ENCODE measurements at places on chromosomes 12 and 14.
A peak's percentile ranks its signal among the peaks of the same experiment; 100 is the strongest.

DNA sequence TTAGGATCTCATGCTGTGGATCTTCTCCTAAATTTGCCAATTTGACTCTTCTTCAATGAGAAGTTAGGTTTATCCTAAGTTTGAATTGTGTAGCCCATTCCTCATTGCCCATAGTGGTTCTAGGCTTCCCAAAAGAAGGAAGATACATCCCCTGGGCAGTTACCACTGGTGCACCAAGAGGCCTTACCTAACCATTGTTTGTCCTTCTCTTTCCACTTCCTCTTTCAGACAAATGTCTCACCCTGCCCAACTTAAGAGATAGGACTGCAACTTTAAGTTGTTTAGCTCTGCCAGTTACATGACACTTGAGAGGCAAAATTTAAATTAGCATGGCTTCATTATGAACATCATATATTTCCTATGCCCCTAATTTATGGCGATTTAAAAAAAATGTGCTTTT, 9.4 kb upstream of the KCNH3 start:
- no peak for DNase-seq

DNA sequence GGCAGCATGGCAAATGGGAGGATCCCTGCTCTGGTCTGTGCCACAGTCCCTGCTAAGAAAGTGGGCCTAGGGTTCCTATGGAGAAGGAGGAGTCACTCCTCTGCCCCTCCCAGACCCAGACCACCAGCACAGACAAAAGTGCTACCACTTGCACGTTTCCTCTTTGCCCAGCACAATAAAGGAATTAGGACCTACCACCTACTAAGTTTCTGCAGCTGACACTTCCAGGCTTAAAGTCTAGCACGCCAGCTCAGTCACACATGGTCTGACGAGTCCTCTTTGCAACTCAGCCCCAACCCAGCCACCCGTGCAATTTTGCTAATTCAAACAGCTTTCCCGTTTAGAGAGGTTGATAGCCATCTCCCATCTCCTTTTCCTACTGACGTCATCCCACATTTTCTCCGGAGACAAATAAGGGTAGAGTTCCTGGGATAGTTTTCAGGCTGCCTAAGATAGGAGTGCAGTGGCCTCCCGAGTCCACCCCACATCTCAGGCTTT, 66.2 kb upstream of the PTGR2 start:
- DNase-seq, result no peak

DNA sequence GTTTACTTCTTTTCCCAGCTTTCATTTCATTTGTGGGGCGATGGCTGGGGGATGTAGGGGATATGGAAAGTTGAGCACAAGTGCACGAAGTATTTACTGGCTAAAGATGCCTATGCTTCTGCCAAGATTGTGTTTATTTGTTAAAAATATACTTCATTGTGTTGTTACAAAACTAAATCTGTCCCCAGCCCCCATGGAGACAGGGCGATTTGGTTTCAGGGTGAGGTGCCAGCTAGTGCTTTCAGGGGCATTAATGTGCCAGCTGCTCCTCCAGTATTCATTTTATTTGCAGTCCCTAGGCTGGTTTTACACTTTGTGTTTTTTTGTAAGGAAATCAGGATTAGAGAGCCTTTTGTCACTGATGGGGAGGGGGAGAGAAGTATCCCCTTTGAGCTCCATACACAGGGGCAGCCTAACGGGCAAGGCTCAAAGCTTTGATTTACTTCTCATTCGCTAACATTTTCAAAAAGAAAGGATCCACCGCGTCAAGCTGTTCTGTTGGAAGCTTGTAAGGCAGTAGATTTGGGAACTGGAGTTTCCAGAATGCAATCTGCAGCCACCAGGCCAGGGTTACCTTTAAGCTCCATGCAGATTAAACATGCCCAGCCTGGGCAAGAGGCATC, 198.7 kb upstream of the PLEKHG7 start:
- no peak for DNase-seq

DNA sequence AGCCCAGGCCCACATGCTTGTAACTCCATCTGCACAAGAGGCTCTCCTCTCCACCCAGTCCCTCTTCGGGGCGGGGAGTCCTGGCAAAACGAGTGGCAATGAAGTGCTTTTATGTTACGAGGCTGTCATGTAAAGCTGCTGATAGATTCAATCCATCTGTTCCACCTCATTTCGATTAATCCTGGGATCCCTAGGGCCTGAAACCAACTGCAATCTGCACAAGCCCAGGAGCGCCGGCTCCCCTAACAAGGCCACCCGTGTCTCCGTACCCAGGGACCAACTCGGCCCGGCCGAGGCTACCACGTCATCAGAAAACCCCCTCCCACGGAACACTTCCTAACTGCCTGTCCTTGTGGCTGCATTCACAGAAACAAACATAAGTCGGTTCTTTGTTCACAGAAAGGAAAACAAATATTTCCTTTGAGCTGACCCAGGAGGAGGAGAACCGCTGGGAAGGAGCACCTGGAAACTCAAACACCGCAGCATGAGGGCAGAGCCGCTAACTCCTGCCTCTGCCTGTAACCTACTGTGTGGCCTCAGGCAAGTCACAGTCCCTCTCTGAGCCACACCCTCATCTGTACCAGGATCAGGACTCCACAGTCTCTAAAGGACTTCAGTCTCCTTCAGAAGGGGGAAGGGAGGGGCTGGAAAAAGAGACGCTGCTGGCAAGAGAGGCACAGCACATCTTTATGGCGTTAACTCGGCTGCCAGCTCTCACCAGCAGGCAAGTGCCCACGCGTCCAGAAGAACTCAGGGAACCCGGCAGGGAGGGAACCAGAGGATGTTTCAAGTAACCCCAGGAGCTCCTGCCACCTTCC, 47.8 kb downstream of the CCDC88C start:
- DNase-seq, result no peak

GRCh38 chr14:21191809-21192446, 36.1 kb upstream of the OR5AU1 start:
- peak; percentile 65 for DNase-seq

DNA sequence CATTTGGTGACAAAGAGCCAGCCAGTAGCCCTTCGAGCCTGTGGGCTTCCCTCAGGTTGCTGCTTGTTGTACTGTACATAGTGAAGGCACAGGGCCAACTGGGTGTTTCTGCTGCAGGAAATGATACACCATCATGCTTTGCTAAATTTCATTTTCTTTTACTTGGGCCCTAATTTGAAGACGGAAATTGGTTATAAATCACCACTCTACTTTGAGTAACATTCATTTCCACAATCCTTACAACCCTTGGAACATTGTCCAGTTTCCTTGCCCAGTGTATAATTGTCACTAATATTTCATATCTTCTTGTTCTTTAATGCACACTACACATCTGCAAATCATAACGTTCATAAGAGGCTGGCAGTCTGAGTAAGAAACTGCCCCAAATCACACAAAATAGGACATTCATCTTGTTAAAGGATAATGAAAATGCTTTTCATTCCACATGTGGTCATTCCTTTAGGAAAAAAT, 30.2 kb downstream of the MSRB3 start:
- no peak for DNase-seq

GRCh38 chr14:23539248-23540140, 12.1 kb downstream of the ZFHX2 start:
- DNase-seq, result peak; percentile 81

GRCh38 chr14:39034481-39035296, 68.3 kb downstream of the SEC23A start:
- DNase-seq, result no peak

DNA sequence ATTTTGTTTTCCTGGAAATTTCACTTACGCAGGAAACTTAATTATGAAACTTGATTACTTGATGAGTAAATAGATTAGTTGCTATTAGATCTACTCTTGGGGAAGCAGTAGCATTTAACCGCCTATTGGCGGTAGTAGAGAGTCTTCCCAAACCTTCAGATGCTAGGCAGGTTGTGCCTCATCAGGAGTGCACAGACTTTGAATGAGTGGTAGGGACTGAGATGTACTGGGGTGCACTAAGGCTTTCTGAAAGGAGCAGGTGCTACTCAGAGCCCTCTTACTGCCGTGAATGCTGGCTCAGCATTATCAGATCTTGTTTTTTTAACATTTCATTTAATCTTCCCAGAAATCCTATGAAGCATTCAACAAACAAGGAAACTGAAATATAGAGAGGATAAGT, 7.7 kb downstream of the GATC start:
- DNase-seq, result peak; percentile 34

DNA sequence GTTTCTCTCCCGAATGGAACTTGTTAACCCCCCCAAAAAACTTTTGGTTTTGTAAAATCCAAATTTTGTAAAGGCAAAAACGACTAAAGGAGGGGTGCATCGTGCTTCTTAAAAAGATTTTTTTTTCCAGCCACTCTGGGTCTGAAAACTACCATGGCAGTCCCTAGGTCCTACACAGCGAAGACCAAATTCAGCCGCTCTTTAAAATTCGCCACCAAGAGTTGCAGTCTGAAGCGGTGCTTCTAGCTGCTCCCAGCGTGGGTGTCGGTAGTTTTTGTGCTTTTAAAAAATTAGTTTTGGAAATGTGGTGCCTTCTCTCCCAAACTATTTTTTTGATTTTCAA, 873 bp upstream of the GSC start:
- DNase-seq, result no peak

DNA sequence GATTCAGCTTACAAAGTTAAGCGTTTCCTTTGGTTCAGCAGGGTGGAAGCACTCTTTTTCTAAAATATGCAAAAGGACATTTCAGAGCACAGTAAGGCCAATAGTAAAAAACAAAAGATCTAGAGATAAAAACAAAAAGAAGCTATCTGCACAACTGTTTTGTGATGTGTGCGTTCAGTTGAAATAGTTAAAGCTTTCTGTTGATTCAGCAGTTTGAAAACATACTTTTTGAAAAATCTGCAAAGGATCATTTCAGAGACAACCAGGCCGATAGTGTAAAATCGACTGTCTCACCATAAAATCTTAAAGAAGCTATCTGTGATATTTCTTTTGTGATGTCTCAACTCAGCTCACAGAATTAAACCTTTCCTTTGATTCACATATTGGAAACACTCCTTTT, 300.0 kb upstream of the ALG10B start:
- no peak for DNase-seq

- DNase-seq, result no peak
These were observed 20.2 kb downstream of the NUAK1 start for GRCh38 chr12:106118381-106119130.

- no peak for DNase-seq
These were observed 1009.9 kb upstream of the USP15 start for GRCh38 chr12:61250303-61250702.

- DNase-seq, result no peak
These were observed 56.9 kb downstream of the SCFD1 start for GRCh38 chr14:30678926-30679431.

- no peak for DNase-seq
These were observed 62.4 kb upstream of the TBPL2 start for GRCh38 chr14:55502746-55503284.

DNA sequence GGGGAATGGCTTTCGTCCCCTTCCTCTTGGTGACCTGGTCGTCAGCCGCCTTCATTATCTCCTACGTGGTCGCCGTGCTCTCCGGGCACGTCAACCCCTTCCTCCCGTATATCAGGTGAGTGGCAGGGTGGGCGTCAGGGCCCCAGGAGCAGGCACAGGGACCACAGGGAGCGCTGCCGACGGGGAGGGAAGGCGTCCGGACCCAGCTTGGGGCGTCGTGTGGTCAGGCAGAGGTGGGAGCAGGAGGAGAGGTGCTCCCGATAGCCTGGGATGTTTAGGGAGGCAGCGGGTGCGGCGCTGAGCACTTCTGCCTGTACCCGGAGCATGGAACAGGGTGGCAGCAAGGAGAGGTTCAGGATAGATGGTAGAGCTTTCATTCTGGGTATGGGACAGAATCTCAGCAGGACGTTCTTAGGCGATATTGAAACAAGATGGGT, 444 bp downstream of the DRAM1 start:
- peak; percentile 37 for DNase-seq

DNA sequence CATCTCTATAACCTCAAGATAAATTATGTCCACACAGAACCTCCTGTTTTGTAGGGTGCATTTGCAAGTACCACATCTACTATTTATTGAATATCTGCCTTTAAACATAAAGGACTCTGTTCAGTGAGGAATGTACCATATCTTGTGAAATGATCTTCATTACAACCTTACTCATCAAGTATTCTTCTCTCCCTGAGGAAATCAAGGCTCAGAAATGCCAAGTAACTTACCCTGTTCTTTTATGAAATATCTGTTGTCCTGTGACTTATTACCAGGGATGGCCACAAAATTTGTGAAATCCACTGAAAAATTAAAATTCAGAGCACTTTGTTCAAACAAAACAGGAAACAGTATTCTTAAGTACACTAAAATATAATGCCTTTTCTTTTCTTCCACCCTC, 366.7 kb downstream of the GALC start:
- DNase-seq, result no peak

DNA sequence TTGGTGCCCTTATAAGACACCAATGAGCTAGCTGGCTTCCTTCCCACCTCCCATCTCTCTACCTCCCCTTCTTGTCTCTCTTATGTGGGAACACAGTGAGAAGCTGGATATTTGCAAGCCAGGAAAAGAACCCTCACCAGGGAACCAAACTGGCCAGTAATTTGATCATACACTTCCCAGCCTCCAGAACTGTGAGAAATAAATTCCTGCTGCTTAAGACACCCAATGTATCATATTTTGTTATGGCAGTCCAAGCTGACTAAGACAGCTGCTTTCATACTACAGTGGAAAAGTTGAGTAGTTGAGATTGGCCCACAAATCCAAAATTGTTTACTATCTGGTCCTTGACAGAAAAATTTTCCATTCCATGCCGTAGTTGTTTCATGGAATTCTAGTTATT, 269.0 kb downstream of the KCNH5 start:
- DNase-seq, result no peak

DNA sequence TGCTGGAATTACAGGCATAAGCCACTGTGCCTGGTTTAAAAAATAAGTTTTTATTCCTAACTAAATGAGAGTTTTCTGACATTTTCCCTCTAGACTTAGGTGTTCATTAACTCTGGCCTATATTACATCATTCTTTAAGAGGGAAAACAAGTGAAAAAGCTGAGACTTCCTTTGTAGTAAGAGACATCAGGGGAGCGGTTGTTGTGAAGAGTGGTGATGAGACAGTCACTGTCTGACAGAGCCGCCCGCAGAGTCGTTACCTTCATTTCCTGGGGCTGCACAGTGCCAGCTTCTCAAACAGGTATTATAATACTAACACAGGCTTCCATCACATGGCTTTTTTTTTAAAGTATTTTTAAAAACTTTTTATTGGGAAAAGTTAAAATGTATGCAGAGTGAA, 19.7 kb upstream of the TDRD9 start:
- no peak for DNase-seq

GRCh38 chr14:58119381-58119780, 32.6 kb downstream of the ARMH4 start:
- no peak for DNase-seq

DNA sequence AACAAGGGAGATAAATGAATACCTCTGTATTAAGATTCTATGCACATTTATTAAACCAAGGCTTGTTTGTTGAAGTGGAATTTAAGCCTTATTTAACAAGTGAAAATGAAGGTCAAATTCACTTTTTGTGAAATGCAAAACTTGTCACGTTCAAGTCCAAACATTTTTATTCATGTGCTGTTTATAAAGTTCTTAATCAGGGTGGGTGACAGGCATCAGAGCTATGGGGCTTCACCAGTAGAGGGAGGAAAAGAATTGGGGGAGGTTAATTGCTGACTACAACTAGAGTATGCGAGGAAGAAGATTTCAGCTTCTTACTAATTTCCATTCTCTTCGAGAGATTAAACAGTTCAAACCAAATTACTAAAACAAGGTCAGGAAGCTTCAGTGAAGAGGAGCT, 9.7 kb downstream of the MOK start:
- no peak for DNase-seq

Data from HuH-7 (cell line).